PC-3 (cell line): ENCODE measurements at places on chromosomes 5 and 9.

GRCh38 chr9:21993893-21994555, at the start of gene CDKN2A:
CDKN2A (minus strand) TSS chr9:21994392.
- peak within 1 kb of the TSS; percentile 89 for H3K27ac ChIP-seq
- no peaks in the 10 kb centered on the region for H3K27me3 ChIP-seq
- peaks cover 8% of the 10 kb centered on the region for H3K36me3 ChIP-seq
- H3K4me1 ChIP-seq: peaks cover 31% of the 10 kb centered on the region
- peak within 1 kb of the TSS; percentile 96 for H3K4me3 ChIP-seq

- no peak for DNase-seq
- H3K27ac ChIP-seq: no peak overlapping the region
- H3K4me3 ChIP-seq: no peak overlapping the region
- H3K27me3 ChIP-seq: no peaks in the 10 kb centered on the region
Measured at GRCh38 chr9:122053567-122054350, 39.3 kb downstream of the TTLL11 start.

DNA sequence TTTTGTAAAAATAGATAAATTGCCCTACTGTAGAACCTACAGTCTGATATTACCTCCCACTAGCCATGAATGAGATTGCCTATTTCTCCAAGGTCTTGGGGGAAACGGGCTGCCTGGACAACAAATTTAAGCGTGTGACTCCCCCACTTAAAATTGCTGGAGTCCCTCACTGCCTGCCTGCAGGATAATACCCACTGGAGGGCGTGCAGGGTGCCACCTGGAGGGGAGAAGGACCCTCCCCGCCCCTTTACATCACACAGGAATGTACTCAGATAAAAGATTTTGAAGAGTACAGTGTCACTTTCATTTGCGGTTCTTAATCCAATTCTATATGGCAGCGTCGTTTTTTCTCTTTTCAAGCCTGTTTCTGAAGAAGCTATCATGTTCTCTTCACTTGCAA, 6.2 kb upstream of the TRIM7 start:
- H3K4me1 ChIP-seq: peaks cover 3% of the 10 kb centered on the region
- no peak overlapping the region for H3K27ac ChIP-seq
- no peaks in the 10 kb centered on the region for H3K36me3 ChIP-seq
- no peak overlapping the region for H3K4me3 ChIP-seq
- no peak for DNase-seq
- H3K27me3 ChIP-seq: no peaks in the 10 kb centered on the region

DNA sequence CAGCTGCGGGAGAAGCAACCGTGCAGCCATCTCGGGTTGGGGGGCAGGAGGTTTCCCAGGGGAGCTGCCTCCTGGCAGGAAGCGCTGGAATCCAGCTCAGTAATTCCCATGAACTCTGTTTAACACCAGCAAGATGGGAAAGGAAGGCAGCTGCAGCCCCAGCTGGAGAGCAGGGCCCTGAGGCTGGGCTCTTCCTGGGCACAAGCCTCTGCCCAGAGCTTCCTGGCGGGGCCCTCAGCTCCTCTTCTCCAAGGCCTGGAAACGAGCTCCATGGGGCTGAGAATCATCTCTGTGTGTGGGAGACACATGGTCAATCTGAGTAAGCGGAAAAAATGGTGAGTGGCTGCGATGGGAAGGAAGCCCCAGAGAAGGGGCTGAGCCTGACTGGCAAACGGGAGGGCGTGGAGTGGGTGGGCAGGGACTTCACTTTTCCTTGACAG, 6.3 kb downstream of the MRPL36 start:
- H3K36me3 ChIP-seq: peaks cover 16% of the 10 kb centered on the region
- no peak for DNase-seq
- peak overlapping the region; percentile 41 for H3K27ac ChIP-seq
- H3K27me3 ChIP-seq: no peaks in the 10 kb centered on the region
- peaks cover 64% of the 10 kb centered on the region for H3K4me1 ChIP-seq

DNA sequence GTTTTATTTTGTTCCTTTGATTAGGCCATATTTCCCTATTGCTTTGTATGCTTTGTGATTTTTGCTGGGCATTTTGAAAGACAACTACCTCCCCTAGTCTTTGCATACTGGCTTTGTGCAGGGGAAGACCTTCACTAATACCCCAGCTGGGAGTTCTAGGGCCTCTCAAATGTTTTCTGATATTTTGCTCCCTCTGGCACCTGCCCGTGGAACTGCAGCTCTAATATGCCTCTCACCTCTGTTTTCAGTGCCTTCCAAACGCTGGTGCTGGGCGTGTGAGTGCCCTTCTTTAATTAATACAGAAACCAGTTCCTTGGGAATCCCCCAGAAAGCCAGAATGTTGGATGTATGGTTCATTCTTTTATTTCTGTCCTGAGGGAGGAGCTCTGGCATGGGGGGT, 204.5 kb downstream of the COMMD10 start:
- H3K4me1 ChIP-seq: no peaks in the 10 kb centered on the region
- peak; percentile 10 for DNase-seq
- H3K4me3 ChIP-seq: no peak overlapping the region
- no peak overlapping the region for H3K27ac ChIP-seq
- no peaks in the 10 kb centered on the region for H3K27me3 ChIP-seq

GRCh38 chr9:17082343-17083064, 52.3 kb upstream of the CNTLN start:
- no peak for DNase-seq
- no peaks in the 10 kb centered on the region for H3K36me3 ChIP-seq
- H3K4me1 ChIP-seq: no peaks in the 10 kb centered on the region
- H3K27me3 ChIP-seq: no peaks in the 10 kb centered on the region

DNA sequence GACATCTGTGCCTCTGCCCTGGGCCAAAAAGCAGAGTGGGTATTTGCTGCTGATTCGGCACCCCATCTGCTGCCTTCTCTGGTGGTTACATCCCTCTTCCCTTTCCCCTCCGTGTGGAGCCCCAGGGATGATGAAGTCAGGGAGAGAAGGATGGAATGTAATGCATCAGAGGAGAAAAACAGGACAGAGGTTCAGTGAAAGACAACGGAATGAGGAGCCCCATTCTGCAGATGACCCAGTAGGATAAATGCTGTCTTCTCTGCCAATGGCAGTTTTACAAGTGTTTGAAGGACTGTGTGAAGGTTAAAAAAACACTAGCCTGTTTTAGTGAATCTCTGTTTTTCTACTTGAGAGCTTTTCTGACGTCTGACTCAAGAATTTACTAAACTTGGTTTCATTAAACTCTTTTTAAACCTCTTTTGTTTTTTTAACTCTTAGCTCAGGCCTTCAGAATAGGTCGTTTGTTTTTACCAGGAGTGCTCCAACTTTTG, 86.3 kb downstream of the NLN start:
- H3K36me3 ChIP-seq: no peaks in the 10 kb centered on the region
- no peaks in the 10 kb centered on the region for H3K27me3 ChIP-seq
- peaks cover 40% of the 10 kb centered on the region for H3K4me1 ChIP-seq
- H3K4me3 ChIP-seq: no peak overlapping the region

DNA sequence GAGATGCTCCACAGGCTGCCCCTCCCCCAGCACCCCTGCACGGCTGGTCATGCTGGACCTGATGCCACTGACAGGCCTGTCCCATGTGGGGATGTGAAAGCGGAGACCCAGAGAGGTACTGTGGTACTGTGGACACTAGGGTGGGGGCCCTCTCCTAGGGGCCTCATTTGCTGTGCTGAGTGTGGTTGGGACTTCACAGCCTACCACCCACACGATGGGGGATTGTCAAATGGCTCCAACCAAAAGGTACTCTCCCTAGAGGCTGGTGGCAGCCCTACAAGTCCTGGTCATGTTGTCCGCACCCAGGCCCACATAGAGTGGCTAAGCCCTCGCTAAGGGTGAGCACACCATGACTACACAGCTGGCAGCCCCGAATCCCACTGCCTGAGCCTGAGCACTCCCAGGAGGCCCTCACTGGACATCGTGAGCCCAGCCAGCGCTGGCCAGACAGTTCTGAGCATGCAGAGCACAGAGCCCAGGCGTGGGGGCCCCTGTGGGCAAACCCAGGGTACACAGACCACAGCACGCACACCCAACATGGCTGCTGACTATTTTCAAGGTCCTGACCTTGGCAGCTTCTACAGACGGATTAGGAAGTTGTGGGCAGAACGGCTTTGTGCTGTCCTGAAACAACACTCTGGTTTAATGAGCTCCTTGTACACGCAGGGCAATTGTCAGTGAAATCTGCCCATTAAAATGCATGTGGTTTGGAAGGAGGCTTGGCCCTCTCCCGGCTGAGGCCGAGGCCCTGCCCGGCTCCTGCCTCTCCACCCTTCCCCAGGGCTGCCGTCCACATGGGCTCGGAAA, 214.1 kb downstream of the HSPA4 start:
- no peaks in the 10 kb centered on the region for H3K27me3 ChIP-seq
- H3K4me3 ChIP-seq: no peak overlapping the region
- no peaks in the 10 kb centered on the region for H3K36me3 ChIP-seq
- peaks cover 4% of the 10 kb centered on the region; the same call in 1 of the 2 replicates for H3K4me1 ChIP-seq
- no peak for DNase-seq
- no peak overlapping the region for H3K27ac ChIP-seq

DNA sequence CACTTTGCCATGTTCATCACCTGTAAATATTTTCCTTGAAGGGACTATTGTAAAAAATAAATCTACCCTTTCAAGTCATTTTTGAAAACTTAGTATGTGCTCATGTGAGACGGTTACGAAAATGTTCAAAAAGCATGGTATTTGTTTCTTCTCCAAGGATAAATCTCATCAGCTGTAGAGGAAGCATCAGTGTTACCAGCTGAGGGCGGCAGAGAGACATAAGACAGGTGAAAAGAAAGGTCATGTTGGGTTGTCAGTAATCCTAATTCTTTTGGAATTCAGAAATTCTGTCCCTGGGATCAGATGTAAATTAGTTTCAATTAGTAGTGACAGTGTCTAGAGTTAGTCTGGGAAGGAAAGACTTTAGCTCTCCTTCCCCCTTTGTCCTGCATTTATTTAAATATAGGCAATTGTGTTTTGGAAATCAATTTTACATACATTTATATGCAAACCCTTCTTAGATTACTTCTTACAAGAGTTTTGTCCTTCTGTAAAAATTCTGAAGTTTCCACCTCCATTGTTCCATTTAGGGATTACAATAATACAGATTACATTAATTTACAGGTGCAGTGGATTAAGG, 791.9 kb upstream of the CDH6 start:
- H3K27me3 ChIP-seq: no peaks in the 10 kb centered on the region
- peak; percentile 70 for DNase-seq
- peak overlapping the region; percentile 37 for H3K4me3 ChIP-seq
- H3K4me1 ChIP-seq: peaks cover 5% of the 10 kb centered on the region
- H3K27ac ChIP-seq: no peak overlapping the region

DNA sequence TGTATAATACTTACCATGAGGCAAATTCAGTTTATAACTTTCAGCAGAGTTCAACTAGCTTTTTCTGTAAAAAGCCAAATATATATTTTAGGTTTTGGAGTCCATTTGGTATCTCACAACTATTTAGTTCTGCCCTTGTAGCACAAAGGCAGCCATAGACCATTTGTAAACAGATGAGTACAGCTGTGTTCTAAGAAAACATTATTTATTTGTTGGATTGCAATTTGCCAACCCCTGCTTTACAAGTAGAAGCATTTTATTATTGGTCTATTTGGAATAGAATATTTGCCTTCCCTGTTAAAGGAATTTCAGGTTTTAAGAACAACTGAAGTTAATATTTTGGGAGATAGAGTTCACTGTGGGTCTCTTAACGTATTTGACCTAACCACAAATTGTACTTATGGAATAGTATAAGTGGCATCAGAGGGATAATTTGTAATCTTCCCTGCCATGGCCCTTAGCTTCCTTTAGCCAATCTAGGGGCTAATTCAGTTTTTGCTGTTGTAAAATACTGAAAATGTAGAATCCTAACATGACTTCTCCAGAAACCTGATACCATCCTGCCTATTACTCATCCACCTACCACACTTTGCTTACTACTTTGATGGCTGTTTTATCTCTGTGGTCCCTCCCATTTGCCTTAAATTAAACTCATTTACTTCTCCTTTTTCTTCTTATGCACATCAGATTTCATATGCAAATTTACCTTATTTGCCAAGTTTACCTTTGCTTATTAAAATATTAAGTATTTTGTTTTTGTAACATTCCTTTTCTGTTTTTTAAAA, 109.2 kb downstream of the DMXL1 start:
- H3K27me3 ChIP-seq: no peaks in the 10 kb centered on the region
- no peak overlapping the region for H3K4me3 ChIP-seq
- H3K4me1 ChIP-seq: peaks cover 8% of the 10 kb centered on the region; the same call in 1 of the 2 replicates
- DNase-seq: peak; percentile 28
- H3K36me3 ChIP-seq: no peaks in the 10 kb centered on the region
- no peak overlapping the region for H3K27ac ChIP-seq

GRCh38 chr5:37823433-37824152, 16.2 kb downstream of the GDNF start:
- no peak overlapping the region for H3K4me3 ChIP-seq
- H3K27ac ChIP-seq: no peak overlapping the region

DNA sequence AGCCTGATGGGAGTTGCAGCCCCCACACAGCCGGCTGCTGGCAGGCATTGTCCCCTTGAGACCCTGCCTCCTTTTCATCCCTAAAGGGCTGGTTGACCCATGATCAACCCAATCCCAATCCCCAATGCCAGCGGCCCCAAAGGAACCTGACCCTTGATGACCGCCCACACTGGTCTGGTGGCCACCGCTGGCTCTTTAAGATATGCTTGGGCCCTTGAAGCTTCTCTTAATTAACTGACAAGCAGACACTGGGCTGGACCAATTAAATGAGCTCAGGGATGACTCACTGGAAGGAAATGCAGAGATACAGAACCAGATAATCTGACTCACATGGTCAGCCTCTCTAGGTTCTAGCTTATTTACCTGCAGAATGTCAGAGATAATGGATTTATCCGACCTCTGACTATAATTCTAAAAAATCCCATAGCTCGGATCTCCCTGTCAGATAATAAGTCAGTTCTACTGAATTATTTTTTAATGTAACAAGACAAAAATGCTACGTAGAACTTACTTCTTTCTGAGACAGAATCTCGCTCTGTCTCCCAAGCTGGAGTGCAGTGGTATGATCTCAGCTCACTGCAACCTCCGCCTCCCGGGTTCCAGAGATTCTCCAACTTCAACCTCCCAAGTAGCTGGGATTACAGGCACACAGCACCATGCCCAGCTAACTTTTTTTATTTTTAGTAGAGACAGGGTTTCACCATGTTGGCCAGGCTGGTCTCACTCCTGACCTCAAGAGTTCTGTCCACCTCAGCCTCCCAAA, 11.1 kb upstream of the MLANA start:
- no peaks in the 10 kb centered on the region for H3K36me3 ChIP-seq
- H3K4me3 ChIP-seq: peak overlapping the region; percentile 37; the same call in 1 of the 2 replicates
- H3K27ac ChIP-seq: peak overlapping the region; percentile 54
- H3K27me3 ChIP-seq: no peaks in the 10 kb centered on the region
- peak; percentile 82 for DNase-seq

- H3K36me3 ChIP-seq: no peaks in the 10 kb centered on the region
- H3K4me3 ChIP-seq: no peak overlapping the region
- H3K27ac ChIP-seq: no peak overlapping the region
- peak; percentile 40 for DNase-seq
- H3K4me1 ChIP-seq: peaks cover 60% of the 10 kb centered on the region
Measured at GRCh38 chr9:116000748-116001329, 152.8 kb upstream of the PAPPA start.

GRCh38 chr5:10130881-10131280, 118.8 kb downstream of the ATPSCKMT start:
- DNase-seq: no peak
- no peaks in the 10 kb centered on the region for H3K36me3 ChIP-seq
- H3K27me3 ChIP-seq: no peaks in the 10 kb centered on the region

GRCh38 chr5:10975945-10976344, 214.9 kb upstream of the DAP start:
- no peak overlapping the region for H3K27ac ChIP-seq
- H3K4me1 ChIP-seq: no peaks in the 10 kb centered on the region
- no peaks in the 10 kb centered on the region for H3K36me3 ChIP-seq
- H3K27me3 ChIP-seq: no peaks in the 10 kb centered on the region

- H3K4me1 ChIP-seq: peaks cover 29% of the 10 kb centered on the region
- H3K36me3 ChIP-seq: no peaks in the 10 kb centered on the region
- no peaks in the 10 kb centered on the region for H3K27me3 ChIP-seq
- DNase-seq: no peak
- H3K27ac ChIP-seq: no peak overlapping the region
Measured at GRCh38 chr5:100779669-100780375, 123.3 kb downstream of the ST8SIA4 start.
